ENCODE measurements at places on chromosomes 4 and X.

GRCh38 chr4:153207027-153207426 lies 2.8 kb downstream of the TRIM2 start:
- no peak for DNase-seq

- no peak for DNase-seq
These were observed 23.3 kb downstream of the UCHL1 start for GRCh38 chr4:41280010-41280409.

GRCh38 chr4:116811730-116812129 lies 273.6 kb downstream of the TRAM1L1 start:
- no peak for DNase-seq

DNA sequence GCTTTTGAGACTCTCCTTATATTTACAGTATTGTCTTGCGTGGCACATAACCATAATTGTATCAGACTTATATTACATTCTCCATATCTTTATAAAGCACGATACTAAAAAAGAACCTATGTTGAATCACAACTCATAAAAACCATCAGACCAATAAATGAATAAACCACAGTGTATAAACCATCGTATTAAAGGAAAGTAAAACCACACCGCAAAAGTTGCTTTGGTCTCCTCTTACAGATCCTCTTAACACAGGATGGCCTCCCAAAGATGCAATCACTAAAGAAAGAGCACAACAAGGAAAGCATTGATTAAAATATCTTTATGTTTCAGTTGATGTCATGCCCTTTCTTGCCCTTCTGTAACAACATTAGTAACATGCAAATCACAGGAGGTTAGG lies 437.9 kb downstream of the AFF2 start:
- no peak for DNase-seq

DNA sequence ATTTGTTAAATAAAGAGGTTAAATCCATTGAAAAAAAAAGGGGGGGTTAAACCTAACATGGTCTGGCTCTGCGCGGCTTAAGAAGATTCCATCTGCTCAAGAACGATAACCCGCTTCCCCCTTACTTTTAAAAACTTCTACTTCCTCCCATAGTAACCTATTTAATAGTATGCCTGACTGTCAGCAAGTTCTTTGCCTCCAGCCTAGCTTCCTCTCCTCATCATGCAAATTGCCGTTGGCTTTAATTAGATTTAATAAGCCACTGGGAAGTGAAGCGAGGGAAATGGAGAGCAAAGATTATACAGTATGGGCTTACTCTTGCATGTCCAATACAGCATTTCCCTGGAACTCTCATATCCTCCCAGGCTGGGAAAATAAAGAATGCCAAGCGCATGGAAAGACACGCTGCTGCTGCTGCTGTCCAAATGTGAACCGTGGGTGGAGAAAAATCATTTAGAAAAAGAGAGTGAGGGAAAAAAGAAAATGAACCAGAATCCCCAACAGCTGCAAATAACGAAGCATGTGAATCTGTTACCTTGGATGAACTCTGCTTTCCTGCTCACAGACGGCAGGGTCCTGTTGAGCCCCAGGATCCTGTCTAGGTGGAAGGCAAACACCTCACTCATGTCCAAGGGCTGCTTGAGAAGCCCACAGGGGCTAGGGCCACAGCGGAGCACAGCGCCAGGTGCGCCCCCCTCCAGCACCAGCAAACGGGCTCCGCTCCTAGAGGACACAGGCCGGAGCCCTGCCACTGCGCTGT lies 2.7 kb downstream of the GASK1B start:
- DNase-seq = no peak

GRCh38 chr4:165767671-165768070 lies 105.4 kb upstream of the TLL1 start:
- no peak for DNase-seq

DNA sequence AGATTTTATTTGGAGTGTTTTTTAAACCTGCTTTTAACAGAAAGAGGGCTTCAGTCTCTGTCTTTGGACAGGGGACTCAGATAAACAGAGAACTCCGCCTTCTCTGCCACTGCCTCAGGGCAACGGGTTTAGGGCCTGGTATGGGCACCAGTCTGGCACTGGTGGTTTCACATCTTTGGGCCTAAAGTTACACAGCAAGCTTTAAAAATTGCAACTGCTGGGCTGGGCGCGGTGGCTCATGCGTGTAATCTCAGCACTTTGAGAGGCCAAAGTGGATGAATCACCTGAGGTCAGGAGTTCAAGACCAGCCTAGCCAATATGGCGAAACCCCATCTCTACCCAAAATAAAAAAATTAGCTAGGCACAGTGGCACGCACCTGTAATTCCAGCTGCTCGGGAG lies 10.3 kb upstream of the NAT8L start:
- no peak for DNase-seq

GRCh38 chr4:187236209-187236890 lies 512.7 kb upstream of the FAT1 start:
- DNase-seq = no peak

DNA sequence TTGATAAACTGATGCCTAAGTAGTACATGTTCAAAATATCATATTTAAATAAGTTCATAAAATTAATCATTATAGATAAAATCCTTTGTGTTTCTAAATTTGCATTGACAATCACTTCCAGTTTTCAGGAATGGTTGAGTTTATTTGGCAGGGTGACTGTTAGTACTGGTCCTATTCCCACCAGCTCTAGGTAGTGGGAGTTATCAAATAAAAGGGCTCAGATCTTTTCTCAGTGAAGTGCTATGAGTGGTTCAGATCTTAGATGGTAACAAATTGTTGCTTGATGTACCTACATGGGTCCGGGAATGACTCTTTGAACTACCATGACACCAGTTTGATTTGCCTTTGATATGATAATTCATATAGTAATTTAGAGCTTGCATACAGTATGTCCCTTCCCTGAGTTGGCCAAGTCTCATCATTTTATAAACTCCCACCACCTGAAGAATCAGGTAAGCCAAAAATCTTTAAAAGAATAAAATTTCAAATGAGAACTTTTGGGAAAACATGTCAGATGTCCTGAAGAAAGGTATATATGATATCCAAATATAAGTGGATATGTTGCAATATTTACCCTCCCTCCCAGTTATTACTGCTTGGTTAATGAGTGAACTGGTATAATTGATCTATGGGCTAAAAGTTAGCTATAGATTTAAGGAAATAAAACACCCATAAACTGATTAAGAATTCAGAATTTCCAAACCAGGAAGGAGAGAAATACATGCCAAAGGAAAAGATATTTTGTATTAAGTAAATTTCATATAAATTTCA lies 28.6 kb downstream of the GPC3 start:
- no peak for DNase-seq

DNA sequence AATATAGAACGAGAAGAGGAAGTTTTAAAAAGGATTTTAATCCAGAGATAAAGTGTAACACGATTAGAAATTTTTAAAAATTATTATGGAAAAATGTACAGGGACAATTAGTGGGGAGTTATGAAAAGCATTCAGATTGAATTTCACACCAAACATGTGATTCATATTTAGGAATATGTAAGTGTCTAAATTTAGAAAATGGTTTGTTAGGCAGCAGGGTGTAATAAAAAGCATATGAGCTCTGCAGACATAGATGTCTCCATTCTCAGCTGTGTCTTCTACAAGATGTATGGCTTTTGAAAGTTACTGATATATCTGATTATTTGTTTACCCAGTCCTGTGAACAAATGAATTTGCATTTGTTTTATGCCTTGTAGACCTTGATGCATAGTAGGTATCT lies 638.9 kb upstream of the AGA start:
- no peak for DNase-seq

DNA sequence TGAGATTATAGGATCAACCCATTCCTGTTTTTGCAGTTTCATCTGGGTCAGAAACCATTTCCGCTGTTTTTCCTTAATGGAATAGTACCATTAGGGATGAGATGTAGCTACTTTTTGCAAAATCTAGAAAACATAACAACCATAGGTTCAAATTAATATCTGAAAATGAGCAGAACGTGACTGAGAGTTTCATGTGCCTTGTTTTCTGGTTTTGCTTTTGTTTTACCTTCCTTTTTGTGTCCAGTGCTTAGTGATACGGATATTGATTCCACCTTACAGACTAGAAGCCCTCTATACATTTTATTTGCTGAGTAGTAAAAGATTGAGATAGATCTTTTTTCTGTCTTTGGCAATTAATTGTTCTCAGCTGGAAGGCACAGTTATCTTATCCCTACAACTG lies 46.5 kb downstream of the SNX25 start:
- DNase-seq = no peak

GRCh38 chr4:142671516-142671915 lies 174.6 kb downstream of the INPP4B start:
- DNase-seq = no peak

- DNase-seq = peak; percentile 11
These were observed 28.1 kb downstream of the SMIM43 start for GRCh38 chr4:121736735-121737351.

DNA sequence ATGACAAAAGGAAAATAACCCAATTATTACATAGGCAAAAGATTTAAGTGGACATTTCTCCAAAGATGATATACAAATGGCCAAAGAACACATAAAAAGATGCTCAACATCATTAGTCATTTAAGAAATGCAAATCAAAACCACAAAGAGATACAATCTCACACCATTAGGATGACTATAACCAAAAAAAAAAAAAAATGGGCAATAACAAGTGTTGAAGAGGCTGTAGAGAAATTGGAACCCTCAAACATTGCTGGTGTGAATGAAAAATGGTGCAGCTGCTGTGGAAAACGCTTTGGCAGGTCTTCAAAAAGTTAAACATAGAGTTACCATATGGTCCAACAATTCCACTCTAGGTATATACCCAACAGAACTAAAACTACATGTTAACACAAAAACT lies 5.6 kb upstream of the PRDX4 start:
- DNase-seq = no peak

GRCh38 chr4:7389719-7390118 lies 45.0 kb downstream of the PSAPL1 start:
- no peak for DNase-seq

GRCh38 chr4:156242390-156242789 lies 288.7 kb upstream of the CTSO start:
- no peak for DNase-seq

- DNase-seq = no peak
These were observed 132.7 kb downstream of the ARHGAP24 start for GRCh38 chr4:85607624-85608023.

- no peak for DNase-seq
These were observed 240.3 kb upstream of the ANXA3 start for GRCh38 chr4:78311306-78311705.

DNA sequence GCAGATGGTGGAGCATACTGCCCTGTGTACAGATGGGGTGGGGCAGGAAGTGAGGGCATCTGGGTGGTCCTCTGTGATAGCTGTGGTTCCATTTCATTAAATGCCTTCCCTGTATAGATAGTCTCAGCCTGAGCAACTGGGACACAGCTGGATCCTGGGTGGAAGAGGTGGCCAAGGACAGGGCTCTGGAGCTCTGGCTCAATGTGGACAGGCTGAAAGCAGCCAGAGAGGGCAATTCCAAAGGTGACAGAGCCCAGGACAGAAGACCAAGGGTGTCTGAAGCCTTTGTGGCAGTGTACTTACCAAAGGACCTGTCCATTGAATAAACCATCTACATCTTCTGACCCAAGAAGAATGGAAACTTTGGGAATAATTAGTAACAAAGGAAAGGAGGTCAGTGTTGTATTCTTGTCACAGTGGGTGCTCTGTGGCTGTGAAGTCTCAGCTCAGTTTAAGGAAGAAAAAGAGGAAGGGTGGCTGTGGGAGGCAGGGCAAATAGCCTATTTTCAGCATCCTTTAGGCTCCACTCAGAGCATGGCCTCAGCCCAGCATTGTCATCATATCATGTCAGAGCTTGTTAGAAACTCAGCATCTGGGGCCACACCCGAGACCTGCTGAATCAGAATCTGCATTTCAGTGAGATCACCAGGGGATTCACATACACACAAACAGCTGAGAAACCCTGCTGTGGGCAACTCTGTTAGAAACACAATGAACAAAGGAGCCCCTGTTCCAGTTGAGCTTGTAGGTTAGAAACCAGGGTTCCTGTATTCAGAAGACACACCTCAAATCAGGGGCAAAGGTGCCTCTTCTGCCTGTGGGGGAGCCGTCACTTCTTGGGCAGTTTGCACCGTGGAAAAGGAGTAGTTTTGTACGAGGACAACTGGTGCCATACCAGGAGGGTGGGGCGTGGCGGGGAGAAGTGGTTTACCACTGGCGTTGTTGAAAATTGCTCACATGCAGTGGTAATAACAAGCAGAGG lies 168.6 kb downstream of the PTTG2 start:
- DNase-seq = no peak

DNA sequence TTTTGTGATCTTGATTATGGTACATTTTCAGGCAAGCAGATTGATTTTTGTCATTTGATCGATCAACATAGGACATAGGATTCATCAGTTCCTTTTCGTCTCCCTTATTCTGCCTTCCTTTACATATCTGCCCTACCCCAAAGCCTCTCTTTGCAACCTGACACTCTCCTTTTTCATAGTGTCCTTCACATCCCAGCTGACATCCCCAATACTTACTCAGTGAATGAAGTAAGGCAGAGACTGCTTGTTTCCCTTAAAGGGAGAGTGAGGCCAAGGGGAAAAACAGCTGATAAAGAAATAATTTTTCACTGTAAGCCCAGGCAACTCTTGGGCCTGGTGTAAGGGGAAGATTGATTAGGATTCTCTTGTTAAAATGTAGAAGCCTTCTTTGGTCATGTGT lies 69.8 kb downstream of the GBA3 start:
- DNase-seq = no peak

DNA sequence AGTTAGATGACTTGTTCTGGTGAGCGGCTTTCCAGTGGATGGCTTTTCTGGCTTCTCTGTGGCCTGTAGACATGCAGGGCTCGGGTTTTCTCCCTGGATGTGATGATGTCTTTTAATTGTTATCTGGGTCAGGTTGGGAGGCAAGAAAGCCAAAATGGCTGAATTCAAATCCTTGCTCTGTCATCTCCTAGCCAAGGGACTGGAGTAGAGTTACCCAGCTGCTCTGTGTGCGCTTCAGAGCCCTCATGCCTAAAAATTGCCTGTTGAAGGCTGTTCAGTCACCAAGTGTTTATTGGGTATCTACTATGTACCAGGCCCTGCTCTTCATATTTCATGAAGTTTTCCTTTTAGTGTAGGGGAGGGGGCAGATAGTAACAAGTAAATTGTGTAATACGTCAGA lies 7.3 kb downstream of the DCUN1D4 start:
- no peak for DNase-seq
